BJ (cell line): ENCODE measurements at places on chromosomes 4 and X.
A peak's percentile ranks its signal among the peaks of the same experiment; 100 is the strongest.

DNA sequence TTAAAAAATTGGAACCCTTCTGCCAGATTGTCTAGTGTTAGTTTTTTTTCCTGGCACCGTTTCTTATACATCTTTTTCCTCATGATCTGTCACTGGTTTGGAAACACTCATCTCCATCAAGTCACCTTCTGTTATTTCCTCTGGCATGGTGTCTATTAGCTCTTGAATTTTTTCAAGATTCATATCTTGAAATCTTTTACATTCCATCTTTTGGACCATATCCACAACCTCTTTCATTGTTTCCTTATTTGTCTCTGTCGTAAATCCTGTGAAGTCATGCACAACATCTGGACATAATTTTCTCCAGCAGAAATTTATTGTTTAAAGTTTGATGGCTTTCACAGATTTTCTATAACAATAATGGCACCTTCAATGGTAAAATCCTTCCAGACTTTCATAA lies 10.2 kb upstream of the TMEM185A start:
- no peak for DNase-seq

DNA sequence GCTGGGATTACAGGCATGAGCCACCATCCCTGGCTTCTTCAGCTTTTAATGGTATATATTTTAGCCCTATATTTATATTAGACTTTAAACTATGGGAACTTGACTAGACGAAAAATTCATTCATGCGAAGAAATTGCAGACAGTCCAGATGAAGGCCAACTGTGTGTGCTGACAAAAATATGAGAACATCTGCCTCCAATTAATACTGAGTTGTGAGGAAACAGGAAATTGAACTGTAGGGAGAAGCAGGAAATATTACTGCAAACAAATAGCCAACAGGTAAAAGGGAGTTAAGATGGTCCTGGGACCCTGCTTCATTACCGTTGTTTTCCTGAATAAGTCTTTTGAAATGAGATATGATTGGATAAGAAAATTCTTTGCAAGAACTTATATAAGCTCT lies 26.3 kb downstream of the MGARP start:
- peak; percentile 37 for DNase-seq

GRCh38 chrX:52415304-52415703 lies 46.5 kb downstream of the XAGE2 start:
- DNase-seq = no peak

DNA sequence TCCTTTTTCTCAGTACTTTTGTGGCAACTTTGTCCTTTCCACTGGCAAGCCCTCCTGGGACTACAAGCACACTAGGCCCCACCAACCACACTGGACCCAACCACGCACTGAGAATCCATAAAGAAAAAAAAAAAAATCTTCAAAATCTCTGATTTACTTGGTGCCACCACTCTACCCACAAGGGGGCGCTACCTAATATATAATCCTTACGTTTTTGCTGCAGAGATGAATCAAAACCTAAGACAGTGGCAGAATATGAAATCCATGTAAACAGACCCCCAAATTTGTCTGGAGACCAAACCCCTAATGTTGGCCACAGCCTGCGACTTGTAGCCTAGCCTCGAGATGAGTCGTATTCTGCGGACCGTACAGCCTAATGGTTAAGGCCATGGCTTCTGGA lies 63.5 kb upstream of the ARHGAP36 start:
- DNase-seq = no peak

GRCh38 chr4:38409852-38410251 lies 254.1 kb upstream of the KLF3 start:
- DNase-seq = no peak

DNA sequence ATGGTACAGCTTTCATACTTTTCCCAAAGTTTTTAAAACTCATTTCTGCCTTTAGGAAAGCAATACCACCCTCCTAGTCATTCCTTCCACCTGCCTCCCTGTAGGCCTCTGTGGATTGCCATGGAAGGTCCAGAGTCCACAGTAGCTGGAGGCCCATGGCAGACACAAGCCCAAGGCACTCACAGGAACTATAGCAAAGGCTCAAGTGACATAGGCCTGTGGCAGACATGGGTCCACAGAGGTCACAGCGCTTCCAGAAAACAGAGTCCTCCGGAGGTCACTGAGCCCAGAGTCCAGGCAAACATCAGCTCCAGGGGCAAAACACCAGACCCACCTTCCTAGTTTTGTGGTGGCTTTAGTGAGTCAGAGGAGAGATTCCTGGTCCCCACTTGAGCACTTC lies 147.6 kb upstream of the ATP6AP2 start:
- DNase-seq = no peak

DNA sequence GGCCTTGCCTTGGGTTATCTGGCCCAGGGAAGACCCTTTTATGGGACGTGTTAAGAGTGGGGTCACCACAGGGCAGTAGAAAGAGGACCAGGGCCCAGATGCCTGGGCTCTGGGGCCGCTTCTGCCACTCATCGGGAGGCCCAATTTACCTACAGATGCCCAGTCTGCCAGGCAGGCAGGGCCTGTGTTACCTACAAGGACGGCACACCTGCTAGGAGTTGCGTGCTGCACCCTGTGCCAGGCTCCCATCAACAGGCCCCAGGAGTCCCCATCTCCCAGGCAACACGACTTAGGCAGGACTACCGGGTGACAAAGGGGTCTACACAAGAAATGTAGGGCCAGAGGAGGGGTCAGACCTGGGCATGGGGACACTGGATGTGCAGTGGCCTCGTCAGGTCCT lies 34.6 kb downstream of the WDR1 start:
- DNase-seq = no peak

DNA sequence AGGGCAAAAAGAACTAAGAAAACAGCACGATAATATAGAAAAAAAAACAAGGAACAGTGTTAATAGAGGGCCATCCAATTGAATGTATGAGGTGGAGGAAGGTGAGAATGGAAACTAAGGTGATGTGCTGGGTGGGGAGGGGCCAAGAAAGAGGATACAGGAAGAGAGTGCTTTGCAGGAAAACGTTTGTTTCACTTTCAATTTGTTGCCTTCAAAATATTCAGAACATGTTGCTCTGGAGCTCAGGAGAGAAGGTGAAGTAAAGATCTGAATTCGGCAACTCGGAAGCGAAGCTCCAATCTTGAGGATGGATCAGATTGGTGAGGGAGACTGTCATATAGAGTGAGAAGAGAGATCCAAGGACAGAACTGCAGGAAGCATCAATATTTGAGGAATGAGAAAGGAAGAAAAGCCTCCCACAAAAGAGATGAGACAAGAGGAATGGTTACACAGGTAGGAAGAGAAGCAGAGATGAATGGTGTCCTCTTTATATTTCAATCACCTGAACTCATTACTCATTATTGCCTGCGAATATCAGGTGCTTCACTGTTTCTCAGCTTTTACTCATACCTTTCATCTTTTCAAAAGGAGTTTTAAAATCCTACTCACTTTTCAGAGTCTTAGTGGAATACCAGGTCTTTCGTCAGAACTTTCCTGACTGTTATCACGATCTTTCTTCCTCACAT lies 14.7 kb upstream of the SEC24D start:
- DNase-seq = no peak

- no peak for DNase-seq
Observed at GRCh38 chrX:94932278-94932965, 1258.4 kb downstream of the FAM133A start.

DNA sequence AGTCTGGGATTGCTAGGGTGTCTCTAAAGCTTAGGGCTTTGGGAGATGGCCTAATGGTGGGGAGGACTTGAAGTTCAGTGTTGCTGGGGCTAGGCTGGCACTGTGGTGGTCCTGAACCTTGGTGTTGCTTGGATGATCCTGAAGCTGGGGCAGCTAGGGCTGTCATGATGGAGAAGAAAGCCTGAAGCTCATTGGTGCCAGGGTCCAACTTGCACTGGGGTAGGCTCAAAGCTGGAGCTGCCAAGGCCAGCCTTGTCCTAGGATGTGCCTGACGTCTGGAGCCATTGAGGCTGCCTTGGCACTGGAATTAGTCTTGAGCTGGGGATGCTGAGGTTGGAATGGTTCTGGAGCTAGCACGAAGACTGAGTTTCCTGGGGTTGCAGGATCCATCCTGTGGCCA lies 61.0 kb upstream of the NLRP2B start:
- no peak for DNase-seq

DNA sequence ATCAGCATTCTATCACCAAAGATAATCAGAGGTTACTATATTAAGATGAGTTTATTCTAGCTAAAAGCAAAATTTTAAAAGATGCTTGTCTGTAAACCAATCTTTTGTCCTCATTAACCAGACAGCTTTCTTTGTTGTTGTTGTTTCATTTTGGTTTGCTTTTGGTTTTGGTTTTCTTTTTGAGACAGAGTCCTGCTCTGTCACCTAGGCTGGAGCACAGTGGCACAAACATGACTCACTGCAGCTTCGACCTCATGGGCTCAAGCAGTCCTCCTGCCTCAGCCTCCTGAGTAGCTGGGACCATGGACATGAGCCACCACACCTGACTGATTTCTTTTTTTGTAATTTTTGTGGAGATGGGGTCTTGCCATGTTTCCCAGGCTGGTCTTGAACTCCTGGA lies 102.9 kb downstream of the COX18 start:
- DNase-seq = no peak

- DNase-seq = no peak
Observed at GRCh38 chr4:22677780-22678179, 15.0 kb upstream of the GBA3 start.

GRCh38 chrX:139202742-139203420 lies 327.7 kb upstream of the F9 start:
- DNase-seq = no peak

DNA sequence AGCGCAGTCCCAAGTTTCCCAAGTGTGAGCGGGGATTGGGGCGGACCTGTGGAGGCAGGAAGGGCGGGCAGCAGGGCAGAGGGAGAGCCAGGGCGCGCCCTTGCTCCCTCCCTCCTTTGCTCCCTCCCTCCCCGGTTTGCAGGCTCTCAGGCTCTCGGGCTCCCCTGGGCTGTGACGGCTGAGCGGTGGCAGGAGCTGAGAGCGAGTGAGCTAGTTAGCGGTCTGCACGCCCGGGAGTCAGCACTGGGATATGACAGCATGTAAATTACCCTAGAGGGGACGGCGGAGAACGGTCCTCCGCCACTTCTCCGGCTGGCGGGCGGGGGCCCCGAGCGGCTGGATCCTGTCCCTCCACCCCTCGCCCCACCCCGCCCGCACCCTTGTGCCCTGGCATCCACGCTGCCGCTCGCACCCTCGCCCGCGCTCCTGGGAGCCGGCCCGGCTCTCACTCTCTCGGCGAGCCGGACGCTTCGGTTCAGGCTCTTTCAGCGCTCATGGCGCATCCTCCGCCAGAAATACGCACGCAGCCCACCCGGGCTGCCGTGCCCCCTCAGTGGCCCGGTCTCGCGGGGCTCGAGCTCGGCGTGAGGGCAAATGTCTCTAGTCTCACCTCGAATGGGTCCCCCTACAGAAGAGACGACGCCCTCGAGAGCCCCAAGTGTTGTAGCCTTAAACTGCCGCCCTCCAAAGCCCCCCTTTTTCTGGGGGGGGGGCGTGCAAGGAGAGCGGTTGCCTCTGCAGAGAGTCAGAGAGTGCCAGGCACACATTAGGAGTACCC lies at the start of gene TSC22D3:
TSS of gene TSC22D3 (minus strand) at position 54 of the 778 bp plus-strand sequence. CDS start 368 bp downstream, outside the sequence.
- peak; percentile 4 for DNase-seq

GRCh38 chr4:137608085-137608484 lies 75.8 kb upstream of the PCDH18 start:
- no peak for DNase-seq

GRCh38 chr4:78689261-78689660 lies 86.9 kb upstream of the BMP2K start:
- no peak for DNase-seq

DNA sequence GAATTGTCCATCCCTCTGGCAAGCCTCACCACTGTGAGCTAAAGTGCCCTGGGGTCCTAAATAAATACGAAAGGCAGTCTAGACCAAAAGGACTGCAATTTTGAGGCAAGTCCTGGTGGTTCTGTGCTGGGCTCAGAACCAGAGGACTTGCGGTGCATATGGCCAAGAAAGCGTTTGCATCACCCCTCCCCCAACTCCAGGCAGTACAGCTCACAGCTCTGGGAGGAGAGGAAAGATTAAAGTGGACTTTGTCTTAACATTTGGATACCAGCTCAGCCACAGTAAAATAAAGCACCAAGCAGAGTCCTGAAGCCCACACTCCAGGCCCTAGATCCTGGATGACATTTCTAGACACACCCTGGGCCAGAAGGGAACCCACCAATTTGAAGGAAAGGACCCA lies 24.9 kb downstream of the RNF128 start:
- DNase-seq = no peak

GRCh38 chr4:119244832-119245231 lies 32.3 kb downstream of the USP53 start:
- DNase-seq = no peak

DNA sequence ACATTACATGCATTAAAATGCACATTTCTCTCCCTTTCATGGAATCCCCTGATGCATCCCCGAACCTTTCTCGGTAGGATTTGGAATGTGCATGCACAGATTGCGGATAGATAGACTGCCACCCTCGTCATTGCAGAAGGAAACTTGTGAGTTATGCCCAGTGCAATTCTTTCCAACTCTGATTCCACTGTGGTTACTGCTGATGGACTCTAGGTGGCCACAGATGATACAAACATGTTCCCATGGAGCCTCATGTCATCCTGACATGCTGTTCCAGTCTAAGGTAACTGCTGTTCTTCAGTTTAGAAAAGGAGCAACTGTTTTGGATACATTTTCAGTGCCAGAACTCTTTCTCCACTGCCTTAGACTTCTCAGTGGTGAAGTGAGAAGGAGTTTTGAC lies 9.1 kb upstream of the VCX3B start:
- DNase-seq = no peak

GRCh38 chr4:104429150-104429741 lies 65.4 kb downstream of the CXXC4 start:
- no peak for DNase-seq

DNA sequence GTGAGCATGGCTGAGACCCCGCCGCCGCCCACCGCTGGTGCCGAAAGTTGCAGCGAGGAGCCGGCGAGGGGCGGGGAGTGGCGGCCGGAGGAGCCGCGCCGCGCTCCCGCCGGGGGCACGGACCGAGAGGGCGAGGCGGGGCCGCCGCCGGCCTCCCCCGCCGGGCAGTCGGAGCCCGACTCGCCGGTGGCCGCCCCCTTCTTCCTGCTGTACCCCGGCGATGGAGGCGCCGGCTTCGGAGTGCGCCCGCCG lies 16.5 kb downstream of the UTP3 start:
- DNase-seq = no peak

DNA sequence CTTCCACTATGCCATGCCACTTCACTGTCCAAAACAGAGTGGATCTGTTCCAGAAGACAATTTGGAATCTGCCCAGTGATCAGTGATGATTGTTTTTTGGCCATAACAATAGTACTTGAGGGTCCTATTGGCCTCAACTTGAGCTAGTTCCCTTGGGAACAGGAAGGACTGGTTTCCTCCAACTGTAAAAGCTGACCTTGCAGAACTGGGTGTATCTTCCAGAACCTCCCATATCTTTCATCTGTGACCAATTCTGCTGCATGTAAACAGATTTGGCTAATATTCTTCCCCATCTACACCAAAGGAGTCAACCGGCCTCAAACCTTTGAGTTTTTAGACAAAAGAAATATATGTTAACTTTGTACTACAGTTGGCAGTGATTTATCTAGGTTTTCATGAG lies 165.1 kb upstream of the TRPC5 start:
- no peak for DNase-seq

DNA sequence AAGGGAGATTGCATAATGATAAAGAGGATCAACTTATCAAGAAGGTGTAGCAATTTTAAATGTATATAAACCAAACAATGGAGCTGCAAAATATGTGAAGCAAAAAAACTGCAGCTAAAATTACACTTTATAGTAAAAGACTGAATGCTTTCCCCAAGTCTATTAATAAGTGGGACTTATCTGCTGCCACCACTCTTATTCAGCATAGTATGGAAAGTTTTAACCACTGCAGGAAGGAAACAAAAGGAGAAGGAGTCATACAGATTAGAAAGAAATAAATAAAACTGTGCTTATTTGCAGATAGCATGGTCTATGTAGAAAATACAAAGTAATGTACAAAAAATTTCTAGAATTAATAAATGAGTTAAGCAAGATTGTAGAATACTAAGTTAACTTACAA lies 94.1 kb upstream of the GK2 start:
- no peak for DNase-seq
